Activated effector memory CD4-positive, alpha-beta T cell treated with anti-CD3 and anti-CD28 coated beads, Interleukin-2, amount 50 U/mL, for 16 hours (primary cell): ENCODE measurements at places on chromosomes 1 and 21.

GRCh38 chr21:34091032-34091431 is 17.7 kb downstream of the MRPS6 start:
- no peak for DNase-seq

DNA sequence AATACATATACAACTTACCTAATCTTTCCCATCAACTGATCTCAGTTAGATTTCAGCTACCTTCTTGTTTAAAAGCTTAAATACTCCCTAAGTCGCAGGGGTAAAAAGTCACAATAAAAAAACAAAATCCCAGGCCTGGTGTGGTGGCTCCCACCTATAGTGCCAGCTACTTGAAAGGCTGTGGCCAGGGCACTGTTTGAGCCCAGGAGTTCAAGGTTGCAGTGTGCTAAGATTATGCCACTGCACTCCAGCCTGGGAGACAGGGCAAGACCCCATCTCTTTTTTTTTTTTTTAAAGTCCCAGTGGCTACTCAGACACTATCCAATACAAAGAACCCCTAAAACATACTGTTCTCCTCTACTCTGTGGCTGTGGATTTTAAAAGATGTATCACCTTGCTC is 228.3 kb downstream of the DENND1B start:
- no peak for DNase-seq

- no peak for DNase-seq
These were observed 6.7 kb downstream of the ROR1 start for GRCh38 chr1:63780565-63780964.

DNA sequence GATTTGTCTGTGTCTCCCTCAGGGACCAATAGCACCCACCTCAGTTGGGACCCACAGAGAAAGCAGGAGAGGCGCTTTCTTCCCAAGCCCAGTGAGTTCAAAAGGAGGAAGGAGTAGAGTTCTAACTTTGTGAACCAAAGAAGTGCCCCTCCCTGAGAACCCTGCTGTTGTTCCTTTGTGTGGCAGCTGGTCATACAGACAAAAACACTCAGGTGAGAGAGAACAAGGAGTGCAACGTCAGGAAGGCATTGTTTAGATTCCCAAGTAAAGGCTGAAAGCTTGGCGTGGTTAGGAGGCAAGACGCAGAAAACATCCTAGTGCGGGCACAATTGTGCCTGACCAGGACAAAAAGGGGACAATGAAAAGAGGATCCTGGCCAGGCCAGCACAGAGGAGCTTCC is 654.6 kb downstream of the KIF26B start:
- DNase-seq, result no peak

DNA sequence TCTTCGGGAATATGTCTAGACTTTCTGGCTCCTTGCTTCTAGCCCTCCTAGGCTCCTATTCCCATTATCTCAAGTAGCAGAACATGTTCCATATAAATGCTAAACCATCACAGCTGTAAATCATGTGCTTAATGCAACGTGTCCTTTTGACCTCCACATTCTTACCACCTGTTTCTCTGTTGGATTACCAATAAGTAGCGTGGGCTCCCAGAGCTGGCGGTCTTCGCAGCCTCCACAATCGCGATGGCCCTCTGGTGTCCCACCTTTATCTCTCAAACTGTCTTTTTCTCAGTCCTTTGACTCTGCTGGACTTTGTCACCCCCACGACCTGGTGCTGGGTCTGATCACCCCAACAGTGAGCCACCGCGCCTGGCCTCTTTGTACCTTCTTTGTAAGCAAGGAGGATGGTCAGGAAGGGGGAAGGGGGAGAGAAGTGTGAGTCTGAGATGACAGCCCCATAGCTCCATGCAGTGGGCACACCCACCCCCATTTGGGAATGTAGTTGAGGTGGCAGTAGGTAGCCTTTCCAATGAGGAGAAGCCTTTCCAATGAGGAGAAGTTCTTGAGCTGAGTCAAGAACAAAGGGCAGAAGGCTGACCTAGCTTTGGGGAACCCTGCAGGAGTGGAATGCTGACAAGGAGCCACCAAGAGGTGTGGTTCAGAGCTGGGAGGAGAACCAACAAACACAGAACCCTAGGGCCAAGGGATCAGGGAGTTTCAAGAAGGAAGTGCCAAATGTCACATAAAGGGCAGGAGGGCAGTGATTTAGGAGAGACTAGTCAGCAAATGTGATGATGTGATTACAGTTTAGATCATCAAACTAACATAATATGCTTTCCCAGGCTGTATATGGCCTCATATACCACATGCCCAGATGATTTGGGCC is 14.2 kb downstream of the TRAF5 start:
- DNase-seq, result no peak
